Right ventricle myocardium superior (tissue), 1 donor: ENCODE measurements at places on chromosomes 3 and 15.

DNA sequence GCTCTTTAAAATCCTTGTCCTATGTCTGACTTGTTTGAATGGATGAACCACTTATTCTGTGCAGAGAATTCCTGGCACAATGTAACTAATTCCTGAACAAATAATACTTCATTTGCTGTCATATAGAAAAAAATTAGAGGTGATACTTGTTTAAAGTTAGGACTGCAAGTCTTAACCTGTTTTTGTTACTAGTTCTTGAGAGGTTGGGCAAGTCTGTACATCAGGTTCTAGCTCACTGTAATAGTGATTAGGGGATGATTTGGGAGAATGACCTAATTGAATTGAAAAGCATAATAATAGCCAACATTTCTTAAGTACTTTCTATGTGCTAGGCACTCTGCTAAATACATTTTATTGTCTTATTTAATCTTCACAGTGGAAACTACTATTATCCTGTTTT is 49.3 kb downstream of the GMPS start:
- DNase-seq: no peak

DNA sequence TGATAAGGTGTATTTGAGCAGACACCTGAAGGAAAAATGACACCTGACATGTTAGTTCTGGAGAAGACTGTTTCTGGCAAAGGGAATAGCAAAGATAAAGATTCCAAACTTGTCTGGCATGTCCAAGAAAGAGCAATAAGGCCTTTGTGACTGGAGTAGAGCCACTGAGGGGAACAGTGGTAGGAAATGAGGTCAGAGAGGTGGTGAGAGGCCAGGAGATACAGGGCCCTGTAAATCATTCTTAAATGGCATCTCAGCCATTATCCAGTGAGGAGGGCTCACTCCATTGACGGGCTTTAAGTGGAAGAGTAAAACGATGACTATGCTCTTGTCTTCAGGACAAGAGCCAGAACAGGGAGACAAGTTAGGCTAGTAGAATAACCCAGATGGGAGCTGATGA is 4.5 kb downstream of the SLC49A4 start:
- DNase-seq: no peak

DNA sequence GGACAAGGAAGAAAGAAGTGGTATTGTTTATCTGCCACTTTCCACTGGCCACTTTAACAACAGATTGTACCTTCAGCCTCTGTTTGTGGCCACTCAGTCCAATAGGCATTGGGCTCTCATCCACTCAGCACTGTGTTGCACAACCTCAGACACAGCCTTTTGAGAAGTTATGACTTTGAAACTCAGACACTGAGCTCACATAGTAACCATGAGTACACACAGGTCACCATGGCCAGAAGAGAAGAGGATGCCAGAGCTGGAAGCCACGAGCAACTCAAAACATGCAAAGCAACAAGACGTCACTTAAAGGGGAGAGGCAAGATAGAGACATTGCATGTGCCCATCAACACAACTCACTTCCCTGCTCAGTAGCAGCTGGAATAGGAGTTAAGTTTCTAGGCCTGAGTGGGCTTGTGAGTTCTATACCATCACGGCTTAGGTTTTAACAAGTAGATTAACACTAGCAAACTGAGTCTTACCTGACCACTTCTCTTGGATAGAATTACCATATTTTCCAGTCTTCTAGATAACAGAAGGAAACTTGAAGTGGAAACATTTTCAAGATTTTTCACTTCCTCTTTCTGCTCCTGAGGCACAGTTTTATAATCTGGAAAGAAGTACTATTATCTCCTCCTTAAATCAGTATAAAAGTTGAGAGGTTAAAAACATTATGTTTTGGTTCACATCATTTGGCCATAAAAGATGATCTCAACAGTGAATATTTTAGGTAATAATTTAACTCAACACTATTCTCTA is 103.5 kb downstream of the IMPG2 start:
- peak; percentile 60 for DNase-seq

- no peak for DNase-seq
Measured at GRCh38 chr3:13538520-13539291, 10.2 kb upstream of the FBLN2 start.
